HFFc6 (cell line): ENCODE measurements at places on chromosomes 16 and 17. TPM values are rescaled to one million over a fixed set of nuclear protein-coding genes. Genes with fewer than 3 reads are reported as not detected.

- DNase-seq: no peak
These were observed 19.9 kb upstream of the RBL2 start for GRCh38 chr16:53414381-53414780.

- DNase-seq: no peak
These were observed 5.5 kb downstream of the TEPSIN start for GRCh38 chr17:81233316-81233715.

ARHGAP44 gene
- 0.58 to 0.71 TPM (median 0.70 TPM) in 3 replicates for total RNA-seq

DNA sequence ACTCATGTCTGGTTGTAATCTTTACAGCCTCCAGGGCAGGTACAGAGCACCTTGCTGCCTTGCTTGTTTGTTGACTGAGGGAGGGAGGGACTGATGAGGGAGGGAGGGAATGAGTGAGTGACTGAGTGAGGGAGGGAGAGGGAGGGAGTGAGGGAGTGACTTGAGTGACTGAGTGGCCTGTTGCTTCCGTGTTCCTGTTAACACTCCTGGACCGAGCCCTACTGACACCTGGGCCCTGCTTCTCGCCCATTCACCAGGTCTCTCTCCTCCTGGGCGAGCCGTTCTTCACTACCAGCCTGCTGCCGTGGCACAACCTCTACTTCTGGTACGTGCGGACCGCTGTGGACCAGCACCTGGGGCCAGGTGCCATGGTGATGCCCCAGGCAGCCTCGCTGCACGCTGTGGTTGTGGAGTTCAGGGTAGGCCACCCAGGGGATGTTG, 41.2 kb downstream of the PRMT7 start:
- no peak for DNase-seq

DNA sequence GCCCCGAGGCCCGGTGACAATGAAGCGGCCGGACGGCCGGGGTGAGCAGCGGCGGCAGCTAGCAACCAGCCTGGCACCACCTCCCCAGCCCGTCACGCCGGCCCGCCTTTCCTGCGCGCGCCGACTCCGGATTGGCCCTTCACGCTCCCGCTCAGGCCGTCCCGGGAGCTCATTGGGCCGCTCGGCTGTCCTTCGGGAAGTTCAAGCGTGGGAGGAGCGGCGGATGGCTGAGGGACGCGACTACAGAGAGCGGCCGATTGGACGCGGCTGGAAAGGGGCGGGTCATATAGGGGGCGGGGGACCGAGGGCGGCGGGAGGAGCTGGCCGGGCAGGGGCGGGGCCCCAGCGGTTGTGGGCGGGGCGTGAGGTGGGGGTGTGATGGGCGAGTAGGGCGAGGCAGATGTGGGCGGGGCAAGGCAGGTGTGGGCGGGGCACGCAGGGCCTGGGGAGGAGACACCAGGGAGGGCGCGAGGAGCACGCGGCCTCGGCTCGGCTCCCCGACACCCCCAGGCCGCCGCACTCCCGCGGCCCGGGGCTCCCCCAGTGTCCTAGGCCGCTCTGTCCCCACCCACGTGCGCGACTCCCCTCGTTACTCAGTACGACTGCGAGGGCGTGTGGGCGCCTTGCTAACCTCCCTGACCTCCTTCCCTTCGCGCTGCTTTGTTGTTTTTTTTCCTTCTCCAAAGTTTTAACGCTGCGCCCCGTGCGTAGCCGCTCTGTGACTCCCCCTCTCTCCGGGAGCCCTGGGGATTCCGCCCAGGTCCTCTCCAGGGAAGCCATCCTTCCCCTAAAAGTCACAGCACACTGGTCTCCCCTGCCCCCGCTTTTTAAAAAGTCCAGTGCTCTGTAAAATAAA, at the start of gene CEP131:
Gene CEP131 (minus strand): TSS at position 60 of the 856 bp plus-strand sequence. CDS start 2,909 bp downstream, outside the sequence.
- peak; percentile 98 for DNase-seq

HBM gene
- not detected in 3 replicates for total RNA-seq

GRCh38 chr17:81453076-81453475, 57.8 kb downstream of the BAHCC1 start:
- no peak for DNase-seq

GALR2 gene
- total RNA-seq: 0.13 to 0.40 TPM (median 0.27 TPM) in 3 replicates

- no peak for DNase-seq
These were observed 1098.4 kb upstream of the EEF2KMT start for GRCh38 chr16:6195966-6196365.

ITGB4 gene
- total RNA-seq: 0.54 to 0.78 TPM (median 0.76 TPM) in 3 replicates

- DNase-seq: no peak
These were observed 16.2 kb upstream of the SPNS2 start for GRCh38 chr17:4482338-4483011.

- DNase-seq: peak; percentile 42
These were observed at the start of gene EME2 for GRCh38 chr16:1772362-1772907. EME2 (plus strand) TSS chr16:1772810; CDS start chr16:1773228, 418 bp downstream.
